ENCODE measurements at places on chromosomes 16 and 17.
A peak's percentile ranks its signal among the peaks of the same experiment; 100 is the strongest.

DNA sequence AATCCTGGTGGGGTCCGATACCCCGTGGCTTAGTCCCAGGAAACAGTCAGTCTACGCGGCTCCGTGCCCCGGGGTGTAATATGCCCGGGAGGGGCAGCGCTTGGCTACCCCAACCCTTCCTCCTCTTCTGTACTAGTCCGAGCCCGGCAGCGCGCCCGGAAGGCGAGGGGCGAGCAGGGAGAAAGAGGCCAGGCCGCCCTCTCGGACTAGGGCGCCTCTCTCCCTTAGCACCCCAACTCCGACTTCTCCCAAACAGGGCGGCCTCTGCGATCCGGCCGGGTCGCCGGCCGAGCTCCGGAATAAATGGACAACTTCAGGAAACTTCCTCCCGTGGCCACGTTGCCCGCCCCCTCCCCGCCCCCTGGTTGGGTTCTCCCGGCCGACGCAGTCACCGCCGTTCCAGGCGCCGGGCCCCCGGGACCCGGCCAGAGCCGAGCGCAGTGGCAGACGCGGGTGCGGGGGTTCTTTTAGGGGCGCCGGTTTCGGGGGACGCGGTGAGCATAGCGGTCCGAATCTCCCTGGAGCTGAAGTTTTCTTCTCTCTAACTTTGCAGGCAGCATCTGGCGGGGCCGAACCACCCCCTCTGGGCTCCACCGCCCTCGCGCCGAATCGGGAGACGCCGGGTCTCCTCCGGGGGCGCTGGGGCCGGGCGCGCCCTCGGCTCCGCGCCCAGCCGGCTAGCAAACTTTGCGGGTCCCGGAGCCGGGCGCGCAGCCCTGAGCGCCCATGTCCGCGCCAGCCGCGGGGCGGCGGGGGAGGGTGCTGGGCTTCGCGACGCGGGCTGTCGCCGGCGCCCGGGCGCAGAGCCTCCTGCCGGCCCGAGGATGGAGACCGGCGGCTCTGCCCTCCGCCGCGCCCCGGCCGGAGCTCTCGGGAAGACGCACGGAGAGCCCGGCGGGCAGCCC is at the start of gene SDK2:
Gene SDK2, minus strand, starts transcription at position 301 of the 905 bp plus-strand sequence. CDS start 357 bp downstream, outside the sequence.
- DNase-seq = no peak

DNA sequence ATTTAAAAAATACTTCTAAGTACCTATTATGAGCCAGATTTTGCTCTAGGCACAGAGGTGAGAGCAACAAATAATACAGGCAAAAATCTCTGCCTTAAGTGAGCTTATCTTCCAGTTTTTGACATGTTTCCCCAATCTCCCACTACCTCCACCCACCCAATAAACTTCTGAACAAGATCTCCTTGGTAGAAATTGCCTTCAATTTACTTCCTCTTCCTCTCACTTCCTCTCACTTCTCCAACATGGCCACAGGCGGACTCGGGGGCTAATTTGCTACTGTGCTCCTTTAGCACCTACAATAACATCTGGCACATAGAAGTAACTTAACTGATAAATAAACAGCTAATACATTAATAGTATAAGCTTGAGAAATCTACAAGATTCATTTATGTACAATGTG is 82.6 kb downstream of the CACNG1 start:
- DNase-seq = no peak

DNA sequence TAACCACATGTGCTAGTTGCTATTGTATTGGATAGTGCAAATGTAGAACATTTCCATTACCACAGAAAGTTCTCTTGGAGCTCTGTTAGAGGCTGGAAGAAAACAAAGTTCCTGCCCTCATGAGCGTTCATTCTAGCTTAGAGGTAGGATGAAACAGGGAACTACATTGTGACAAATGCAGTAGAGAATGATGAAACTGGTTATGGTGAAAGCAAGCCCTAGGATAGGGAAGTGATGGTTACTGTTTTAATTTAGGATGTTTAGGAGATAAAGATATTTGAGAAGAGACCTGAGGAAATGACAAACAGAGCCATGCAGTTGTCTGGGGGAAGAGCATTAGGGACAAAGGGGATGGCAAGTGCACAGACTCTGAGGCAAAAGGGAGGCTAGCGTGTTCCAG is 50.7 kb downstream of the AATF start:
- no peak for DNase-seq

DNA sequence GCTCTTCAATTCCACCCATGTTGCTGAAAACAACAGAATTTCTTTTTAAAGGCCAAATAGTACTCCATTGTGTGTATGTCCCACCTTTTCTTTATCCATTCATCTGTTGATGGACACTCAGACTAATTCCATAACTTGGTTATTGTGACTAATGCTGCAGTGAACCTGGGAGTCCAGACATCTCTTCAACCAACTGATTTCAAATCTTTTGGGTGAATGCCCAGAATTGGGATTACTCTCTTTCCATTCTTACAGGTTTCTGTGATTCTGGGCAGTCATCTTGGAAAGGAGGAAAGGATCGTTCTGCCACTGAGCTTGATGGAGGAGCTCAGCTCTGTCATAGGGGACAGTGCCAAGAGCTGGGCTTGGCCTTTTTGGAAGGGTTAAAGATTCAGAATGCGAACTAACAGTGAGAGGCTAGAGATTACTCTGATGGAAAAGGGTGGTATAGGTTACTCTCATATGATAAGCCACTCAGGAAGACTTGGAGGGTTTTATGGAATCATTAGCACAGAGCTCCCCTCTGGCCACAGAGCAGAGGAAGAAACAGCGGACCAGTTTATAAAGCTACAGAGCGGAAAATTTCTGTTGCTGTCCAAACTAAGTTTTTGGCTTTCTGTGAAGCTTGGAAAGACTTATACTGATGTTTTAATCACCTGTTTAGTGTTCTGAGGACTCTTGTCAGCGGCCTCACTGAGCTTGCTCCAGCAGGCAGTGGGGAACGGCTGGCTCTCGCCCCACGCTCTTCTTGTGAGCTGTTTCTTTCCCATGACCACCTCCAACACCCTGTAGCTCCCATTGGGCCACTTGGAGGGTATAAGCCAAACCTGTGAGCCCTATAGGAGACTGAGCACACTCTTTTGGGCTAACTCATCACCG is 48.3 kb downstream of the HIC1 start:
- DNase-seq = no peak

DNA sequence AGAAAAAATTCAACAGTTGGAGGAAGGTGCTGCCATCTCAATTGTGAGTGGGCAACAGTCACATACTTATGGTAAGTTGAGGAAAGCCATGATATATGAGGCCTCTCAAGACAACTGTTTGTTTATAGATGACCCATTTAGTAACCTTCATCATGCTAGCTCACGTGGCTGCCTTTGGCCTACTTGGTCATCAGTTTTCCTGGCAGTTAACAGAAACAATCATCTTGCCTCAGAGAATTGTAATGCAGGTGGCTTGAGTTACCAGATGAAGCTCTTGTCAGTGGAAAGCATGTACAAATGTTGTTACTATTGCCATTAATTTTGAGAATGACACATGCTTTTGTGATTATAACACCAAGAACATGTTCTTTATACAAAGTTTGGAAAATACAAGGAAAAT is 14.7 kb downstream of the TPPP3 start:
- no peak for DNase-seq

DNA sequence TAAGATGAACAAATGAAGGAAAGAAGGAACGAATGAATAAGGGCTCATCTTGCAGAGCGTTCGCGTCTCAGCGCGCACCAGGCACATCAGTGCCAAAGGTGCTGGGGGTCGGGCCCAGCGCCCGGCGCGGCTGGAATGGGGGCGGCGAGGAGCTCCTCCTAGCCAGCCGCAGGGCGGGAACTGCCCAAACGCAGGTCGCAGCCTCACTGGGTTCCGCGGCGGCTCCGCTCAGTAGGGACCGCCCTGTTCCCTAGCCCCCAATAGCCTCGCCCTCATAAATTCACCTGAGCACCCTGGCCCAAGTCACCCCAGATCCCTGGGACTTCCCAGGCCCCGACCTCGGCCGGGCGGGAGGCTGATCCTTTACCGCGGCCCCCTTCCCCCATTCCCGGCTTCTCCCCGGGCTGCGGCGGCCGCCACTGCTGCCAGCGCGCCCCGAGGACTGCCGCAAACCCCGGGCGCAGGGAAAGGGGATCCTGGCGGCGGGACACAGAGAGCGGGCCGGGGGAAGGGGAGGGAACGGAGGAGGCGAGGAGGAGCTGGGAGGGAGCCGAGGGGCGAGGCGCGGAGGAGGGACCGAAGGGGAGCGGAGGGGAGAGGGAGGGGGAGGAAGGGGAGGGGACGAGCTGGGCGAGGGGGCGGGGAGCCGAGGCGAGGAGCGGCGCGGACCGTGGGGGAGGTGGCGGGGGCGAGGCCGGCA is 377 bp upstream of the CRHR1 start:
- peak; percentile 26 for DNase-seq

GRCh38 chr16:879461-879861 is 78.9 kb upstream of the GNG13 start:
- DNase-seq = no peak

GRCh38 chr17:72946156-72946555 is 146.3 kb downstream of the SLC39A11 start:
- DNase-seq = no peak
